ENCODE measurements at places on chromosomes 5 and 9. TPM values are rescaled to one million over a fixed set of nuclear protein-coding genes. Genes with fewer than 3 reads are reported as not detected.

Gene INSL6
- total RNA-seq, result not detected

Gene PCDHB15
- total RNA-seq, result 2.6 TPM

Gene SPATA31A5
- not detected for total RNA-seq

Gene GHR
- 11.9 TPM for total RNA-seq

Gene HEMGN
- total RNA-seq, result not detected

Gene ORM2
- not detected for total RNA-seq

Gene IZUMO3
- not detected for total RNA-seq

Gene DNAJA1
- total RNA-seq, result 90.9 TPM

Gene IGFBPL1
- total RNA-seq, result not detected

Gene LCN15
- 0.59 TPM for total RNA-seq

Gene SNX2
- total RNA-seq, result 38.2 TPM

Gene SPATA31C1
- not detected for total RNA-seq

Gene STK32A
- total RNA-seq, result 0.50 TPM

Gene KIAA1958
- total RNA-seq, result 4.9 TPM

Gene P4HA2
- total RNA-seq, result 78.4 TPM

Gene ANKRD31
- total RNA-seq, result not detected

Gene PTGER4
- 6.6 TPM for total RNA-seq

Gene GOLM1
- total RNA-seq, result 4.7 TPM

Gene RASA1
- 20.6 TPM for total RNA-seq

Gene ADAMTS12
- total RNA-seq, result 1.4 TPM

Gene BARHL1
- total RNA-seq, result not detected

Gene MYO10
- 4.9 TPM for total RNA-seq

Gene PRDM9
- not detected for total RNA-seq

Gene TIGD6
- 1.9 TPM for total RNA-seq

Gene GPRIN1
- total RNA-seq, result 0.50 TPM

Gene SLC34A3
- not detected for total RNA-seq

Gene TYRP1
- 43.8 TPM for total RNA-seq

Gene NR5A1
- not detected for total RNA-seq

Gene AQP7
- 173 TPM for total RNA-seq

Gene GPR150
- total RNA-seq, result not detected

Gene SPTLC1
- total RNA-seq, result 23.9 TPM

Gene IFNA21
- not detected for total RNA-seq

Gene CDH18
- total RNA-seq, result not detected

Gene GAPT
- 1.4 TPM for total RNA-seq

Gene IRGM
- total RNA-seq, result not detected

Gene SLC34A1
- not detected for total RNA-seq

Gene NEURL1B
- total RNA-seq, result 32.0 TPM

Gene CDH12
- not detected for total RNA-seq

Gene BAAT
- not detected for total RNA-seq

Gene NMUR2
- 0.20 TPM for total RNA-seq

Gene CHSY3
- 0.62 TPM for total RNA-seq

Gene PDE4D
- total RNA-seq, result 35.1 TPM

Gene PCDHB9
- 0.59 TPM for total RNA-seq

Gene WDR38
- not detected for total RNA-seq

Gene ANKRD18B
- 0.89 TPM for total RNA-seq

Gene GFRA3
- 0.72 TPM for total RNA-seq

Gene PRR16
- 12.9 TPM for total RNA-seq

Gene NTMT1
- total RNA-seq, result 66.5 TPM

Gene GCNT1
- 3.5 TPM for total RNA-seq

Gene TLX3
- total RNA-seq, result not detected

Gene DOLPP1
- 5.2 TPM for total RNA-seq

Gene SPINK13
- total RNA-seq, result not detected

Gene AFAP1L1
- total RNA-seq, result 48.9 TPM

All from left ventricle myocardium superior (tissue), 1 donor.